ENCODE measurements at places on chromosomes 7 and 10.

GRCh38 chr10:14608381-14609001 is 166.2 kb downstream of the FAM107B start:
- no peak for DNase-seq

- peak; percentile 10 for DNase-seq
These were observed 531.1 kb upstream of the STEAP1 start for GRCh38 chr7:89623018-89623672.

DNA sequence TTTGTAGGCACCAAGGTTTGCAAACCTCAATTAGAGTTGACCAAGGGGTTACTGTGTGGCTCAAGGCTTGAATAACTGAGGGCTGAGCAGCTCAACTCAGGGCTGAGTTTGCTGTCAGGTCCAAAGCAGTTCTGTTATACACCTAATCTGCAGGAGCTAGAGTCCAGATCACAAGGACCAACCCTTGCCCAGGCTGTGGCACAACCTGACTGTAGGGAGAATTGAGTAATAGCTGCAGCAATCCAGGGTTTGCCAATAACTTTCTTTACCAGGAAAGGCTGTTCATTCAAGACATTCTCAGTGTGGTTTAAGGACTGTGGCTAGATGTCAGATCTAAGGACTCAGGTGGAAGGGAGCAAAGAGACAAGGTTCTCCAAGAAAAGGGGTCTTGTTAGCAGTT is 115.6 kb upstream of the IMMP2L start:
- DNase-seq = no peak

DNA sequence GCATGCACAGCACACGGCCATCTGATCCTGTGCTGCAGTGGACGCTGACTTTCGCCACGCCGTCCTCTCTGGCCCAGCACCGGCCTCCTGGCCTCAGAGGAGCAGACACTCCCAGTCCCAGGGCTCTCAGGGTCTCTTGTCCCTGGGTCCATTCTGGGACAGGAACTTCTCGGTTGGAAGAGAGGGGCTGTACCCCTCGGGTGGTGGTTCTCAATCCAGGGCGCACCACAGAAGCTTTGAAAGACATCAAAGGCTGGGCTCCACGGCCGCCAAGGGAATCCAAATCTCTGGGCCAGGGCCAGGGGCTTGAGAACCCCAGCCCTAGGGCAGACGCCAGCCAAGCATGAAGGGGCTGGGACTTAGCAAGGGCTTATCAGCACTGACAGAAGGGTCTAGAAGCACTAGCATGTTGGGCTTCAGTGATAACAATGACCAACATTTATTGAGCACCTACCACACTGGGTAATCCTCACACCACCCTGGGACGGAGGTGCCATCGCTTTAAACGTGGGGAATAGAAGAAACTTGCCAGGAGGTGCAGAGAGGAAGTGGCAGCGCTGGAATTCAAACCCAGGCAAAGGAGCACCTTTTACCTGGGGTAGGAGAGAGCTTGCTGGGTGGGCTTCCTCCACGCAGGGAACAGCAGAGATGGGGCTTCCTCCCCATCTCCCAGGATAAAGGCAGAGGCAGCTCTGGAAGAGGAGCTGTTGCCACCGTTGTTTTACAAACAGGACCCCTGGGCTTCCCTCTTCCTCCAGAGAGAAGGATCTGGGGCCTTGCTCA is 1.8 kb upstream of the PYROXD2 start:
- no peak for DNase-seq

- no peak for DNase-seq
These were observed 16.7 kb downstream of the PRTFDC1 start for GRCh38 chr10:24935504-24936292.

- no peak for DNase-seq
These were observed 99.0 kb downstream of the PLPP4 start for GRCh38 chr10:120555842-120556532.

DNA sequence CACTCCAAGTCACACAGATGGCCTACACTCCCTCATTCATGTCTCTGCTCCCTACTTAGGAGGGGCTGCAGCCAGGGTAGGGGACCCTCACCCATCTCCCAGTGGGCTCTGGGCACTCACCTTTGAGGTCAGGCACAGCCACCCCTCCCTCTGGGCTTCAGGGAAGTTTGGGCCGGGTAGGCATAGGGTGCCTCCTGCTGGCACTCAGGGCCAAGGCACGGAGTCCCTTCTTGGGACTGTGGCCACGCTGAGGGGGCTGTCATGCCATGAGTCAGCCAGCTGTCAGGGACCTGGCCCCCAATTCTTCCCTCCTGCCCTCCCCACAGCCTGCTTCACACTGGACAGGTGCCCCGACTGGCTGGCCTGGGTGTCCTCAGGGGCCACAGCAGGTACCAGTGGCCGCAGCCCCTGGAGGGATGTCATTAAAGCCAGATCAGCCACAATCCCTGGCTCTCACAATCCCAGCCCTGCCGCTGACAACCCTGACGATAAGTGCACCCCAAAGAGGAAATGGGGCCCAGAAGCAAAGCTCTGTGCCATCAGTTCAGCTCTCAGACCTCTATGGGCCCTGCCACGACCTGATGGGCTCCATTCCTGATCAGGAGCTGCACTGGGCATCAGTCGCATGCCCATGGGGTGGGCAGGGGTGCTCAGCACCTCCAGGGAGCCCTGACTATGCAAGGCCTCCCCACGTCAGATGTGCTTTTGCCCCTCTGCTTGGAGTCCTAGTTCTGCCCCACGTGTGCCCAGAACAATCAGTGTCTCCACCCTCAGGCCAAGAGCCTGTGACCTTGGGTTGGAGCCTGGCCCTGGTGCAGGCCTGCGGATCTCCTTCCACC is 34.1 kb upstream of the RET start:
- no peak for DNase-seq

DNA sequence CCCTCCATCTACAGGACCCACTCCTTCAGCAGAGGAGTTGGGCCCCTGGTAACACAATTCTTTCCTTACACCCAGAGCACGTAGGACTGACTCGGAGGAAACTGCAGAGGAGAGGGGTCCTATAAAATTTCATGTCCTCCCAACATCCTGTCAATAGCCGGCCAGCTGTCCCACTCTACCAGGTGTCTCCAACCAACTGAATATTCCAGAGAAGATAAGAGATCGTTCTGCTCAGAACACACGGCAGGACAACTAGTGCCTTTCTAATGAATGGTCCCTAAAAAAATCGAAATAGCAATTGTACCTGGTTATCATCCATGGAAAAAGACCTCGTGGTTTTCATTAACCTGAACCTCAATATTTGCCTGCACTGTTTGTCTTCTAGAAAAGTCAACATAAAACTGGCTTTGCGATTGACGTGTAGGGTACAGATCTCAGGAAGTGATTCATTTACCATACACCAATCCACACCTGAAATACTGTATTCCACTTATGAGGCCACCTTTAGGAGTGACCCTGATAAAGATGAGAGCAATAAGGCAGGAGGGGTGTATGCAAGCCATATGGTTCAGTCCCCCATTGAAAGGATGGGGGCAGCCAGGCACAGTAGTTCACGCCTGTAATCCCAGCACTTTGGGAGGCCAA is 111.7 kb downstream of the PARP12 start:
- DNase-seq = no peak
